AG10803 (cell line): ENCODE measurements at places on chromosomes 16 and 17.

DNA sequence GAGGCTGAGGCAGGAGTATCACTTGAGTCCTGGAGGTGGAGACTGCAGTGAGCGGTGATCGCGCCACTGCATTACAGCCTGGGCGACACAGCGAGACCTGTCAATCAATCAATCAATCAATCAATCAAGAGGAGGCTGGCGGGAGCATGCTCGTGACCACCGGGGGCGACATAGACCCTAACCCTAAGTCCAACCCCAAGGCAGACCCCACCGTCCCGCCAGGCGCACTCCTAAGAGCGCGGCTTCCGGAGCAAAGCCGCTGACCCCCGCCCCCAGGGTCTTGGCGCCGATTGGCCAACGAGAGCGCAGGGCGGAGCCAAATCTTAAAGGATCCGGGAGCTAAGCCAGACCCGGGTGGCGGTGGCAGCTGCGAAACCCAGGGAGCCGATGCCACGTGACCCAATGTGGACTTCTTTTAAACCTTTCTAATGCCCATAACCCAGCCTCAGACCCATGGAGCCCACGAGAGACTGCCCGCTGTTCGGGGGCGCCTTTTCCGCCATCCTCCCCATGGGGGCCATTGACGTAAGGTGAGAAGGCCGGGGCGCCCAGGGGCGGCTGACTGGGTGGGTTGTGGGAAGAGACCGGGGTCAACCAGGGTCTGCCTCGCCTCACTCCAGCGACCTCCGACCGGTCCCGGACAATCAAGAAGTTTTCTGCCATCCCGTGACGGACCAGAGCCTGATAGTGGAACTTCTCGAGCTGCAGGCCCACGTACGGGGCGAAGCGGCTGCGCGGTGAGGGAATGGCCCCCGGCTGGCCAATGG lies at the start of gene RANGRF:
Gene RANGRF (plus strand): TSS at position 335 of the 767 bp plus-strand sequence. CDS start 119 bp downstream, at position 454.
- peak; percentile 75 for DNase-seq

DNA sequence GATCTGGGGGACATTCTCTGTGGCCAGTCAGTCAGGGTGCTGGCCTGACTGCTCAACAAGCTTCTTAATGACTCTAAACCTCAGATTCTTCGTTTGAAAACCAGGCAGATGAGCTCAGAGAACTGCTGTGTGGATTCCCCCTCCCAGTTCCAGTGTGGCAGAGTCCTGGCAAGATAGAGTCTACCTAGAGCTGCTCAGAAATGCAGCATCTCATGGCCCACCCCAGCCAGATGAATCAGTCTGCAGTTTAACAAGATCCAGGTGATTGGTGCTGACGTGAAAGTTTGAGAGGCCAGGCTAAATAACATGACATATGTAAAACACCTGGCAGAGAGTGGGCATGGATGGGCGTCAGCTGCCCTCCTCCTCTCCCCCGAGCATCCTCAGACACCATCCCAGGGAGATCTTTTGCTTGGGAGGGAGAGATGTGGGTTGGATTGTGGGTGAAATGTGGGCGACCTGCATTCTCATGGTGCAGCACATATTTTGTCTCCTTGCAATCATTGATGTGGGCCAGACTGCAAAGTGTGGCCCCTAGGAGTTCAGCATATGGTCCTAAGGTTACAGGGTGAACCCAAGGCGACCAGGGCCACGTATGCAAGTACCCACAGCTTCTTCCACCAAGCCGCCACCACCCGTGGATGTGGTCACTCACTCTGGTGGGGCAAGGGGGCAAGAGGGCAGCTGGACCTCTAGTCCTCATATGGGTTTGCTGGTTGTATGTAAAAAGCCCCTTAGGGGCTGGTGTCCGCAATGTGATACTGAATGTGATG lies 19.5 kb downstream of the SOCS3 start:
- DNase-seq: peak; percentile 43

DNA sequence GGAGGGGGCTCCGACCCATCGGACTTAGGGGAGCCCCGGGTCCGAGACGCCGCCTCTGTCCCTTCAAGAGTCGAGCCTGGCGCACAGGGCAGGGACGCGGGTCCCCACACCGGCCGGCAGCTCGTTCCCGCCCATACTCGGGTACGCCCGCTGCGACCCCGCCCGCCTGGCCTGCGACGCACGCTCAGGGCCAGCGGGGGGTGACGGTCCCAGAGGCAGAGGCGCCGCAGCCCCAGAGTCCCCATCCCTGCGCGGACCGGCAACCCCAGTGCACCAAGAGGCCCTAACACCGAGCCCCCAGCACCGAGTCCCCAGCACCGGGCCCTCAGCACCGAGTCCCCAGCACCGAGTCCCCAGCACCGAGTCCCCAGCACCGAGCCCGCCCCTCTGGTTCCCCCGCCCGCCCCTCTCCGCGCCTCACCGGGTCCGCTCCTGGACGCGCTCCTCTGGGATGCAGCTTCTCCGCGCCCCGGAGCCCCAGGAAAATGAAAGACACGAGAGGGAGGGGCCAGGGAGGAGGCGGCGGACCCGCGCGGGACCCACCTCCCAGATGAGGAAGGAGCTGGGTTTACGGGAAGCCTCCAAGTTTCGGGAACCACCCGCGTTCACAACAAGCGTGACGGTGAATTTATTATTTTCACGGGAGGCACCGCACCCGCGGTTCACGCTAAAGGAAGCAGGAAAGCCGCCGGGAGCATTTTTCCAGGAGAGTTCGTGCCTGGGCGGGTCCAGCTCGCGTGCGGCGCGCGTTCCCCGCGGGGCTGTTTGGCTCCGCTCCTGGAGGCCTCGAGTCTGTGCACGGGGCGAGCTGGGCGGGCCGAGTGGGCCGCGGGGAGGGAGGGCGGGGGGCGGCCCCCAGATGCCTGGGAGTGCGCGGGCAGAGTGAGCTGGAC lies at the start of gene SECTM1:
Gene SECTM1 (minus strand): TSS at position 488 of the 893 bp plus-strand sequence. CDS start 6,526 bp downstream, outside the sequence.
- DNase-seq: peak; percentile 56

- DNase-seq: no peak
Measured at GRCh38 chr17:5472511-5472910, 3.7 kb upstream of the DHX33 start.

GRCh38 chr16:69350536-69351133 lies 951 bp downstream of the TMED6 start:
- no peak for DNase-seq

- no peak for DNase-seq
Measured at GRCh38 chr16:54672500-54672899, 258.2 kb upstream of the IRX5 start.

GRCh38 chr17:59347975-59348391 lies 16.5 kb downstream of the YPEL2 start:
- DNase-seq: no peak

- DNase-seq: no peak
Measured at GRCh38 chr17:81034168-81034777, 678 bp upstream of the BAIAP2 start.

DNA sequence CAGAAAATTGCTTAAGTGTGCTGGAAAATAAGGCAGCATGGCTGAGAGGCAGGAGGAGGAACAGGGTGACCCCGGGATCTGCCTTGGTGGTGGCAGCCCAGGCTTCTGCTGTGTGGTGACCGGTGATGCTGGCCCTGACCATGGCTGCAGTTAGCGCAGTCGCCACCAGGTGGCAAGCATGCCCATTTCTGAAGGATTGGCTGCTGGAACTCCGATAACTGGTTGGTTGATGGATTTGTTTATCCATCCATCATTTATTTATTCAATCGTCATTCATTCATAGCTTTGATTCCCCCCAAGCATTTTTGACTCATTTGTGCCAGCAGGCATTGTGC lies 29.1 kb upstream of the ITGA3 start:
- DNase-seq: peak; percentile 72

- DNase-seq: no peak
Measured at GRCh38 chr17:40364121-40364861, at the start of gene GJD3. TSS of gene GJD3 (minus strand) at chr17:40364737. CDS start at chr17:40363815, 922 bp downstream.
